ENCODE measurements at places on chromosomes 13 and 19. TPM values are rescaled to one million over a fixed set of nuclear protein-coding genes. Genes with fewer than 3 reads are reported as not detected.

- DNase-seq, result no peak
Observed at GRCh38 chr13:47299304-47299703, 402.5 kb upstream of the HTR2A start.

- DNase-seq, result no peak
Observed at GRCh38 chr19:29421196-29421545, 104.6 kb upstream of the VSTM2B start.

- DNase-seq, result no peak
Observed at GRCh38 chr19:14237014-14237941, 31.3 kb upstream of the ADGRL1 start.

DNA sequence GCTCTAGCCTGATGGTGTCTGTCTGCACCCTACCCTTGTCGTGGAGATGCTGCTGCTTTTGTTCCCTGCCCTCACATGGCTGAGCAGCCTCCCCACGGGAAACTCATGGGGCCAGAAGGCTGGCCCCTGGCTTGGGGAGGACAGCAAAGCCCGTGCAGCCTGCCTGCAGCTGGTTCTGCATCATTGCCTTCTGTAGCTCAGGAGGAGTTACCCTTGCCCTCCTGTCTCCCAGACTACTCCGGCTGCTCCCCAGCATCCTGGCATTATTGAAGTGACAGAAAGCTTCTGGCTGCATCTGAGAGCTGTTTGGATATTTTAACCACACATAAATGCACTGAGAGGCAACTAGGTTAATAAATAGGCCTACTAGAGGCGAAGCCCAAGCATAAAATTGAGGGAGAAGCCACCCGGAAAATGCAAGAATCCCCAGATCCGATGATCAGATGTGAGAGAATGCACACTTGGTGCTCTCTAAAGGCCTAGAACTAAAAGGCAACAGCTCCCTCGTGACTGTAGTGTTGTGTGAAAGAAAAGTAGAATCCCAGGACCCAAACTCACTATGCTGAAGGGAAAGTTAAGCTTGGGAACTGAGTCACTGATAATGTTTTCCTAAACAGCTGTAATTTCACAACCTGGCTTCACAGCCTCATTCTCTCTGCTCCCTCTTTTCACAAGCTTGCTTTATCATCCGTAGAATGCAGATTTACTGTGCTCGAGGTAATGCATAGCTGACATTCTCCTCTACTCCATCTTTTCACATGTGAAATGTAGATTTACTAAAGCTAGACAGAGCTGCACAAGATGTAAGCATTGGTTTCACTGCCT lies 110.8 kb downstream of the TNFRSF19 start:
- DNase-seq, result no peak

- DNase-seq, result no peak
Observed at GRCh38 chr13:24004971-24005370, 107.7 kb upstream of the C1QTNF9B start.

- no peak for DNase-seq
Observed at GRCh38 chr13:34822650-34823049, 119.4 kb upstream of the NBEA start.

- DNase-seq, result no peak
Observed at GRCh38 chr19:13597640-13598039, 91.4 kb upstream of the CACNA1A start.

GRCh38 chr19:15666883-15667282 lies 6.0 kb upstream of the CYP4F12 start:
- no peak for DNase-seq

GRCh38 chr13:75194717-75195462 lies 287.1 kb downstream of the TBC1D4 start:
- no peak for DNase-seq

DNA sequence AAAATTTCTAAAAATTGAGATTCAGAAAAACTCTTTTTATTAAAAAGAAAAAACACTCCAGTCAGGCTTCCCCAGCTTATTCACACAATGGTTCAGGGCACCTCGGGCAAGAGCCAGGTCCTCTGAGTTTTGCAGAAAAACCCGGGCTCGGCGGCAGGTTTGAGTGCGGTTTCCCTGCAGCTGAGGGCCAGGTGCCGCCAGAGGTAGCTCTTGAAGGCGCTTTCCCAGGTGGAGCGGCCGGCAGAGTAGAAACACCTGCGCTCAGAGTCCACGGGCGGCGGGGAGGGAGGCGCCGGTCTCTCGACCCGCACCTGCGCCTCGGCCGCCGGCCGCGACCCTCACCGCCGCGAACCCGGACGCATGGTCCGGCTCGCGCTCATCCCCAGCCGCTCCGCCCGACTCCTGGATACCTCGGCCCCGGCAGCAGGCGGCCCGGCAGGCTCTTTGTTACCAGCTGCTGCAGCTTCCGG lies 444 bp downstream of the PROSER1 start:
- DNase-seq, result no peak

GRCh38 chr13:50071379-50071778 lies 56.1 kb downstream of the KCNRG start:
- no peak for DNase-seq

GRCh38 chr13:114177245-114178010 lies 1.6 kb upstream of the CFAP97D2 start:
- no peak for DNase-seq

- DNase-seq, result no peak
Observed at GRCh38 chr19:13053238-13053637, 49.4 kb downstream of the LYL1 start.

DNA sequence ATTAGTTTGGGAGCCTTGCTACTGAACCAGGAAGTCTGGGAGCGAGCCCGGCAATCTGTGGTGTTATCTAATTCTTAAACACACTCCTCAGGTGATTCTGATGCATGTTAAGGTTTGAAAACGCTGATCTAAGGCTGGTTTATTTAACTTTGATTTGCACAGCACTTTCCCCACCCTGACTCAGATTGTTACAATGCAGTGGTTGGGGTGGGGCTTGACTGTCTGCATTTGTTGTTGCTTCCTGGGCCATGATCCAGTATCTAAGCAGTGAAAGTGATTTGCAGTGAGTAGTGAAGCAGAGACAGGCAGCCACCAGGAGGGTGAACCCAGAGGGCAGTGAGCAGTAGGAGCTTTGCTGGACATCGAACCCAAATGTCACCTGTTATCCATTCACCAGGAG lies 81.6 kb upstream of the ARGLU1 start:
- DNase-seq, result no peak

DNA sequence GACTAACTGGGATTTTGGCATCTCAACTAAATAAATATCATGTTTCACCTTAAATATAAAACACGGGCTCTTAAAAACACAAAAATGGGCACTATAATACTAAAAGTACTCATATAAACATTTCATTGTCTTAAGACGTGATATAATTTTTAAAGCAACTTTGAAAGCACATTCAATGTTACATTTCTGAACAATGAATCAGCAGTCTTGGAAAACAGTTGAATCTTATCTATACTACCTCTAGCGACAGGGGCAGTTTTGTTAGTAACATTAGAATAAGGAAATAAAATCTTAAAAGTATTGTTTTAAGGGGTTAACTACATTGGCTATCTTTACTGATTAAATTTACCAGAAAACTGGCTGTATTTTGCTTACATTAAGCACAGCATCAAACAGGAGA lies 156.9 kb downstream of the UGGT2 start:
- no peak for DNase-seq

DNA sequence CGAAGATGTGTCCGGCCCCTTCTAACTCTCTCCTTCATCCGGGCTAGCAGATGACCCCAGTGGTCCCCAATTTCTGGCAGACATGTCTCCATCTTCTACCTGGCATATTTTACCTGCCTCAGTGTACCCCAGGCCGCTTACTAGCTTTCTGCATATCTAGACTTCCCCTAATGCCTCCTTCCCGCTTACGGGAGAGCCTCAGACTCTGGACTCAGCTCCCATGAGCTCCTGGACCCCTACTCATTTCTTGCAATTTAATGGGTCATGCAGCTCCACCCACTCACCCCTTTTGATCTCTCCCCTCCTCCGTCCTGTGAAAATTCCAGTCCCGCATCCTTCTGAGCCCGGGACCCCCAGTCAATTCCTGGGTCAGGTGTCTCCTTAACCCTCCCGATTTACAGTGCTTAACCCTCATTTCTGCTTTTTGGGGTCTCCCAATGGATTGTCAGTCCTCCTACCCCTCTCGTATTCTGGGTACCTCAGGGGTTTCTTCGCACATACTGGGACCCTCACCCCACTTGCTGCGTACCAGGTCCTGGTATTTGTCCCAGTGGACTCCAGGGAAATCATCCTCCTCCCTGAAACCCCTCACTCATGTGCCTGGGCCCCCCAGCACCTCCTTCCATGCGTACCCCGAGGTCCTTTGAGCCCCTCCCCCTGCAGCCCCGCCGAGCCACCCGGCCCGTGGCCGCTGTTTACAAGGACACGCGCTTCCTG lies 500 bp upstream of the JUNB start:
- DNase-seq, result no peak

GRCh38 chr13:76131551-76131950 lies 495.4 kb downstream of the LMO7 start:
- no peak for DNase-seq

The CEACAM16 gene
- total RNA-seq, result not detected

The ZNF569 gene
- 9.4 TPM for total RNA-seq

The LRRC63 gene
- total RNA-seq, result not detected

The EFNB2 gene
- 18.0 TPM for total RNA-seq

The TTC9B gene
- total RNA-seq, result not detected

The KLK10 gene
- total RNA-seq, result 0.22 TPM
